ENCODE measurements at places on chromosomes 11 and 22.

GRCh38 chr22:40534379-40535188 is 101.9 kb downstream of the MRTFA start:
- no peak for DNase-seq

GRCh38 chr11:89327885-89328284 is 150.2 kb downstream of the TYR start:
- no peak for DNase-seq

DNA sequence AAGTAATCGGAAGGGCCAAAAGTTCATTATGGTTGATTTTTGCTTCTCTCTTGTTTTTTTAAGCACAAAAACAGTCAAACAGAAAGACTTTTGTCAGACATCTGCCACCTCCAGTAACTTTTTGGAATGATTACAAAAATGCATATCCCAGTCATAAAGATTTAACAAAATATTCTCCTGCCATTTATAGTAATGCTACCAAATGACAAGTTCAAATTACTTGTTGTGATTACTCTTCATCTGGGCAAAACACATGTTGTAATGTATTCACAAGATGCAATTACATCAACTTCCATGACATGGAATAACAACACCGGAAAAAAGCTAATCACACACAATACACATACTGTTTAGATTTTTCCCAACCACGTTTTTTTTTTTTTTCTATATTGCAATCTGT is 1017.5 kb upstream of the TENM4 start:
- DNase-seq = no peak

- DNase-seq = no peak
These were observed 6.0 kb upstream of the DRD2 start for GRCh38 chr11:113481226-113481625.

GRCh38 chr11:65538915-65539743 is 14.2 kb downstream of the SCYL1 start:
- DNase-seq = no peak

DNA sequence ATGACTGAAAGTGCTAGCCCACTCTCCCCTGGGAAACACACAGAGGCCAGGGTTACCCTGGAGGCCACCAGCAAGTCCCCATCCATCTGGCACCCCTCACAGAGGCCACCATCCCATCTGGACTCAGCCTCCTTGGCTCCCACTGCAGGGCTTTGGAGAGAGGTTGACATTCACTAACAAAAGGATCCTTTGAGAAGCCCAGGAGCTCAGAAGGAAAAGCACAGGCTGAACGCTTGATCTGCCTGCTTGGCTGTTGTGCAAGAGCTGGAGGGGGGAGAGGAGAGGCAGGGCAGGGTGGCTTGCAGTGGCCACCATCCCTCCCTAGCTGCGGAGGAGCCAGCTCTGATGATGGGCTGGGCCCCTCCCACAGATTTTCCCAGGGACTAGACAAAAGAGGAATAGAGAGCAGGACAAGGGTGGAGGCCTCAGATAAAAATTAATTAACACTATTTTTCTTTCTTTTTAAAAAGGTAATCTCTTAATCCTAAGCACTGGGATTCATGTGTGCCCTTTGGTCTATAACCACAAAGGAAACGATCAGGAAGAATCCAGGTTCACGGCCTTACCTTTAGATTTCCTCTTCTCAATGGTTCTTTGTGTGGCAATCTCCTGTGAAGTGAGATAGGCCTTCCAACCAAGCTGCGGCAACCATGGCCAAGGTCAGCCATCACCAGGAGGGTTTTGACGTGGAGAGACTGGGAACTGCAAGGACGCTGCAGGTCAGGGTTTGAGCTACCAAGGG is 154.7 kb downstream of the BARX2 start:
- DNase-seq = no peak

DNA sequence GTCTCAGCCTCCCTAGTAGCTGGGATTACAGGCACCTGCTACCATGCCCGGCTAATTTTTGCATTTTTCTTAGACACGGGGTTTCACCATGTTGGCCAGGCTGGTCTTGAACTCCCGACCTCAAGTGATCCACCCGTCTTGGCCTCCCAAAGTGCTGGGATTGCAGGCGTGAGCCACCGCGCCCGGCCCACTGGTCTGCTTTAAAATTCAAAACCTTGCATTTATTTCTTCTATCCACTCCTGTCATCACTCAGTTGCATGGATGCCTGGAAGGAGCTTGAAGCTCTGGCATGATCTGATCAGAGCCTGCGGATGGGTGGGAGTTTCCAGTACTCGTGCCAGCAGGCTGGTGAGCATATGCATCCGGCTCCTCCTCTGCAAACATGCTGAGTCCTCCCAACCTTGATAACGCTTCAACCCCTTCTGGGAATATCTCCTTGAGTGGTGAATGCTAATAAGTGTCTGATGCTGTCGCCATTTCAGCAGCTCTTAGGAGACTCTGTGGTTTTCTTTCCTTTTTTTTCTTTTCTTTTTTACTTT is 39.6 kb downstream of the UBASH3B start:
- DNase-seq = no peak

GRCh38 chr11:41878095-41878494 is 418.6 kb upstream of the LRRC4C start:
- no peak for DNase-seq

DNA sequence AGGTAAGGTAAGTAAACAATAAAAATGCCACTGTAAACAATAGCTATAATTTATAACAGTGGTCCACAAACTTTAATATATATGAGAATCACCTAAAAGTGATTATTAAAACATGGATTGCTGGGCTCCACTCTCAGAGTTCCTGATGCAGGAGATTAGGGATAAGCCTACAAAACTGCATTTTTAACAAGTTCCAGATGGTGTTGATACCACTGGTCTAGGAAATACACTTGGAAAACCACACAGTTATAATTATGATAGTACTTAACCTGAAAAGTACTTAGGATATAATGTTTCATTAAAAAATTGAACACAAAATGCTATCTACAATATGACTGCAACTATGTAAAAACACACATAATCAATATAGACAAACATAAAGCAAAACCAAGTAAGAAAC is 20.4 kb downstream of the FCHSD2 start:
- no peak for DNase-seq

- no peak for DNase-seq
These were observed 29.7 kb upstream of the SORL1-AS1 start for GRCh38 chr11:121482231-121483129.

DNA sequence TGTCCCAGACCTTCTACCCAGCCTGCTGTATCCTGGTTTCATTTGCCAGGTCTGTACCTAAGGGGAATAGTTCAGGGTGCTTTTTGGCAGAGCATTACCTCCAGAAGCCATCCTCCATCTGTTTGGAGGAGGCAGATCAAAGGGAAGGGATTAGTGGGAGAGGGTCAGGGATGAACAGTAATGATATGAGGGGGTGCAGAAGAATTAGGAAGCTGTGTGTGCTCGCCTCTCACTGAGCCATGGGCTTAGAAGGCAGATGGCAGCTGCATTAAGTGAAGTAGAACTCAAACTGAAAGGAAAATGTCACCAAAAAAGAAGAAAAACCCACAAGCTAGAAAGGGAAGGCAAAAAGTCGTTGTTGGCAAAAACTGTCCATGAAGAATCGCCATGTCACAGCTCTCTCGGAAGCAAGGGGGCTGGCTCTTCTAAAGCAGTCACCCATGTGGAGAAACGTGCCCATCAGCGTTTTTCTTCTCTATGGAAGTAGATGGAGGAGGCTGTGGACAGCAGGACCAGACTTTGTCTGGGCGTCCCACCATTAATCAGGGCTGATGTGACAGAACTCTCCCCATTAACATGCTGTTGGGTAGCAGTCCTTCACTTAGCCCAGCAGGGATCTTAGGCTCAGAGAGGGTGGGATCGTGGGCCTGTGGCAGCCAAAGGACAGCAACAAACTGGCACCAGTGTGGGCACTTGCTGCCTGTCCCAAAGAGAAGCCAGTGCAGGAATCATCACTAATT is 46.8 kb downstream of the CEP164 start:
- no peak for DNase-seq

GRCh38 chr22:42439821-42440674 is 7.8 kb upstream of the NFAM1 start:
- DNase-seq = no peak

DNA sequence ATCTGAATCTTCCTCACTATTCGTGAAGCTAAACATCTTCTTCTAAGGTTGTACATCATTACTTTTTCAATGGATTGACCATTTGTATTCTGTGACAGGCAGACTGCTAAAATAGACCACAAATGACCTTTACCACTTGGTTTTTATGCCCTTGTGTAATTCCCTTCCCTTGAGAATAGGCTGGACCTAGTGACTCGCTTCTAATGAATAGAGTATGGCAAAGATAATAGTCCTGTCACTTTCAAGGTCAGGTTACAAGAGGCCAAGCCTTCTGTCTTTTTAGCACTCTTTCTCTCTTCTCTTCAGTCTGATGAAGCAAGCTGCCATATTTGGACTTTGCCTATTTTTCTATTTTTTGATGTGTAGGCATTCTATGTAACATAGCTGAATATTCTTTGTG is 492.9 kb downstream of the SOX6 start:
- no peak for DNase-seq

- no peak for DNase-seq
These were observed 2.5 kb upstream of the ARCN1 start for GRCh38 chr11:118569670-118570069.

- no peak for DNase-seq
These were observed 17.7 kb upstream of the MYRF start for GRCh38 chr11:61734767-61735166.

DNA sequence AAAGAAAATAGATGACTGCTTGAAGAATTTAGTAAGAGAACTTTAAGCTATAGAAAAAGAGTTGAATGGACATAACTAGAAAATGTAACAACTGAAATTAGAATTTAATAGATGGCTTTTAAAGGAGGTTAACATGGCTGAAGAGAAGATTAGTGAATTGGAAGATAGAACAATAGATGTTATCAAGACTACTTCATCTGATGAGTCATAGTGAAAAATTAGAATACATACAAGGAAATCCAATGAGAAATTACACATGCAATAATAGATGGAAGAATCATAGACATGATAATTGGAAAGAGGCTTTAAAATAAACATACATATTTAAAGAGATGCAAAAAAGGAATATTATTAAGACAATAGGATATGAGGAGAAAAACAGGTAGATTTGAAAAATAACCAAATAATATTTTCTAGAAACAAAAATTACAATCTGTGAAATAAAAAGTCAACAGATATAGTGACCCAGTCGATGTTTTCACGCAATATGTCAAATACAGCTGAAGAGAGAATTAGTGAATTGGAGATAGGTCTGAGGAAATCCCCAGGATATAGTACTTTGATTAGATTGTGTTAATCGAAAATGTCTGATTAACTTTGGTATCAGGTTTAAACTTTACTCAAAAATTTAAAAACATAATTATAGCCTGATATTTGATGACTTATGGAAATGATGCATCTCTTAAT is 28.2 kb downstream of the CAT start:
- no peak for DNase-seq

- DNase-seq = no peak
These were observed 2.9 kb downstream of the KIRREL3 start for GRCh38 chr11:126997641-126998040.

- DNase-seq = no peak
These were observed 15.2 kb downstream of the PHLDB1 start for GRCh38 chr11:118622376-118623268.

DNA sequence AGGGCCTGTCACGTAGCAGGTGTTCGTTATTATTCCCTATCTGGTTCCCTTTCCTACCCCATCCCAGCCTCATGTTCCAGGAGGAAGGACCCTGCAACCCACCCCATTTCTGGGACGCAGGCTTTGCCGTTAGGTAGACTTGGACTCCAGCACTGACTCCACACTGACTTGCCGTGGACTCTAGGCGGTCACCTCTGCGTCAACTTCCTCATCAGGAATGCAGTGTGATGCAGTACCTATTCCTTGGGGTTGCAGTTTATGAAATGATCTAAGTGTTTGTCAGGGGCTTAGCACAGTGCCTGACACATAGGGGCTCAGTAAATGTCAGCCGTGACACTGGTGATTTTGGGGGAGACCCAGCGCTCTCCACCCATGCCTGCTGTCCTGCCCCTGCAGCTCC is 16.8 kb downstream of the DGKZ start:
- DNase-seq = no peak

DNA sequence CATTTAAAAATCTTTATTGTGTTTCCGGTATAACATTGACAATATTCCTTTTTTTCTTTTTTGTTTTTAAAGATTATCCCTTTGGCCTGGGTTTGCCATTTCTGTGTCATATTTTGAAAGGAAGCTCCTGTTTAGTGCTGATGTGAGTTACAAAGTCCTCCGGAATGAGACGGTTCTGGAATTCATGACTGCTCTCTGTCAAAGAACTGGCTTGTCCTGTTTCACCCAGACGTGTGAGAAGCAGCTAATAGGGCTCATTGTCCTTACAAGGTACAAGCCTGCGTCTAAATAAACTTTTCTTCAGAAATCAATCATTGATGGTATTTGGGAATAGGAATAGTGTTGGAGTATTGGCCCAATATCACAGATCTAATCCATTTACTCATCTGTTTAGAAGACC is 19.8 kb downstream of the PIWIL4 start:
- no peak for DNase-seq

GRCh38 chr22:50605002-50605612 is 4.5 kb downstream of the MAPK8IP2 start:
- DNase-seq = no peak

DNA sequence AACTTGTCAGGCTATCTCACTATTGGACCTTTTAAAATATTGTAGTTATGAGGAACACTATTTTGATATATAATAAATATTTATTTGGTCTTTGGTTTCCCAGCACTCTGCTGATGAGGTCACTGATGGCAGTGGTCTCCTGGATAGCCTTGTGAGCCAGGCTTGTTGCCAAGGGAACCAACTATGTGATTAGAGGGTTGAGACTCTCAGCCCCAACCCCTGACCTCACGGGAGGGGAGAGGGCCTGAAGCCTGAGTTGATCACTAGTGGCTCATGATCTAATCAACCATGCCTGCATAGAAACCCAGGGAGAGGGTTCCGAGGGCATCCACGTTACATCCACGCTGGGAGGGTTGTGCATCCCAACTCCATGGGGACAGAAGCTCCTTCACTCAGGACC is 10.8 kb downstream of the PANX1 start:
- no peak for DNase-seq

DNA sequence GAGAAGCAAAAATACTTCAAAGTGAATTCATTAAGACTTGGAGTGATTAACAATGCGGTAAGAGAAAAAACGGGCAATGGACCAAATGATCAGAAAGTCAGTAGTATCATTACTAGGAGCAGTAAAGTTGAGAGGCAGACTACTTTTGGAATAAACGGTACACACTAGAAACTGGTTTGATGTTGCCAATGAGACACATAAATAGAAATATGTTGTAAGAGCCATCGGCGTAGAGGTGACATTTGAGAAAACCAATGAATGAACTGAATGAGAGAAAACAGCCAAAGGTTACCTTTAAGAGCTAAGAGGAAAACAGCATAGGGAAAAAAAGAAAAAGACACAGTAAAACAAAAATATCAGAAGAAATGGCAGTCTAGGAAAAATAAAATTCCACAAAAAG is 6.2 kb downstream of the CHORDC1 start:
- no peak for DNase-seq

- DNase-seq = no peak
These were observed 732.5 kb downstream of the DLG2 start for GRCh38 chr11:84894666-84895065.

DNA sequence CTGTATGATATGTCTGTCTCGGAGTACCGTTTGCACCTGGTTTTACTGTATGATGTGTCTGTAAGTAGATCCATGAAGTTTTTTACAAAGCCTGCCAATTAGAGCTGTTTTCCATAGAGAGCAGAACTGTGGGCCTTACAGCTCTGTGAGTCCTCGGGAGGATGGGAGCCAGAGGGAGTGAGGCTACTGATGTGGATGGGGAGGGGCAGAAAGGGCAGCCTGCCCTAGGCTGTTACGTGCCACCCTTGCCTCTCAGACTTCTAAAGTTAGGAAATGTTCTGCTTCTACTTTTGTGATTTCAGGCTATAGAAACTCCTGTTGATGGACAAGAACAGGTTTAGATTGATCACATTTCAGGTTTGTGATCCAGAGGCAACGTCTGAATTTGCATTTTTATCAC is 105.2 kb downstream of the PPP6R3 start:
- no peak for DNase-seq
